Naive thymus-derived CD8-positive, alpha-beta T cell (primary cell): ENCODE measurements at places on chromosomes 13 and 19.
A peak's percentile ranks its signal among the peaks of the same experiment; 100 is the strongest.

DNA sequence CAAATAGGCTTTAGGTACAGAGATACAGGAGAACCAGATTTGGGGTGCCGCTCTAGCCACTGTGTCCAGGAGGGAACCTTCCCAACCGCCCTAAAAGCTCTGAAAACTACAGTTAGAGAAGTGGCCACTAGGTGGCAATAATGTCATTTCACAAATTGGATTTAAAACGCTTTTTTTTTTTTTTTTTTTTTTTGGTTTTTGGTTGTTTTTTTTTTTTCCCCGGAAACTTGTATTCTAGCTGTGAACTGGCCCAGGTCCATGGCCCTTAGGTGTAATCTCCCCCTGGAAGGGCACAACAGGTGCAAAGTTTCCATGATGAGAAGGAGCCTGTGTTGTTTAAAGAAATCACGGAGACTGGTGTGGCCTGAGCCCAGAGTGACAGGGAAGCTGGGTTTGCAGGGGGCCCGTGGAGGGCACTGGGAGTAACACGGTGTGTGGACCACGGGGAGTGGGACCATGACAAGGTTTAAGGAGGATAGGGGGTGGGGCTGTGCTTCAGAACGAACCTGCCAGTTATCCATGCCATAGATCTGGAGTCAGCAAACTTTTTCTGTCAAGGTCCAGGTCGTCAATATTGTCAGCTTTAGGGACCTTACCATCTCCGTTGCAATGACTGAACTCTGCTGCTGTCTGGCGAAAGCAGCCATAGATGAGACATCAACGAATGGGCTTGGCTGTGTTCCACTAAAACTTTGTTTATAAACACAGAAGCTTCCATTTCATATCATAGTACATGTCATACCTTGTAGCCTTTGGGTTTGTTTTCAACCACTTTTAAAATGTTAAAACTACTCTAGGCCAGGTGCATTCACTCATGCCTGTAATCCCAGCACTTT is 10.1 kb downstream of the OR1I1 start:
- peak; percentile 50 for DNase-seq

GRCh38 chr19:49362929-49363267 is 682 bp upstream of the TEAD2 start:
- DNase-seq = peak; percentile 43

- peak; percentile 10 for DNase-seq
Measured at GRCh38 chr19:30682999-30683536, 310.9 kb downstream of the ZNF536 start.

- DNase-seq = no peak
Measured at GRCh38 chr13:44407891-44408290, 34.3 kb downstream of the SERP2 start.

- DNase-seq = no peak
Measured at GRCh38 chr19:4709440-4710280, 14.0 kb downstream of the DPP9 start.

DNA sequence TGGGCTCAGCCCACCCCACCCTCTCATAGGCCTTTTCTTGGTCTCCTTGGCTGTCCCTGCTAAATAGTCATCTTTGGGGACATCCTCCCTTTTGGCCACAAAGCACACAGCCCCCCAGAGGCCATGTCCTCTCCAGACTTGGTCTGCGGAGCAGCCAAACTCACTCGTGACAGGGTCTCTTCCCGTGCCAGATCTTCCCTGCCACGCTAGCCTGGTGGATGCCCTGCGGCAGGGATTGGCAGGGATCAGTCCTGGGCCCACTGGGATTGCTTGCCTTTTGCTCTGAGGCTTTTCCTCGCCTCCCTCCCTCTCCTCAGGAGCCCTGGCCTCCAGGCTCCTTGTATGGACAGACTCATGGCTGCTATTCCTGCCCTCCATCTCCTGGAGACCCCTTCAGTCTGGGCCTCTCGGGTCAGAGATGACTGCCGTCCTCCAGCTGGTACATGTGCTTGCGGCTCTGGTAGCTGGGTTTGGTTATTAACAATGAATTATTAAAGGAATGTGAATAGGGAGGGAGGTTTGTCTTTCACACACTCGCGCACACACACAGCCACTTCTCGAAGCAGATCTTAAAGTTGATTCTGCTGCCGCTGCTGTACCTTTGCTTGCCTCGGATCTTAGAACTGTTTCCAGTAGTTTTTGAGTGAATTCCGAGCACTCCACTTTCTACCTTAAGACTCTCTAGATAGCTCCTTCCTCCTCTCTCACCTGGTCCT is 45.1 kb downstream of the NFIX start:
- DNase-seq = no peak

GRCh38 chr13:85799097-85799582 is at the start of gene SLITRK6:
TSS of gene SLITRK6 (minus strand) at chr13:85799419. CDS start at chr13:85796508, 2,911 bp downstream.
- no peak for DNase-seq

DNA sequence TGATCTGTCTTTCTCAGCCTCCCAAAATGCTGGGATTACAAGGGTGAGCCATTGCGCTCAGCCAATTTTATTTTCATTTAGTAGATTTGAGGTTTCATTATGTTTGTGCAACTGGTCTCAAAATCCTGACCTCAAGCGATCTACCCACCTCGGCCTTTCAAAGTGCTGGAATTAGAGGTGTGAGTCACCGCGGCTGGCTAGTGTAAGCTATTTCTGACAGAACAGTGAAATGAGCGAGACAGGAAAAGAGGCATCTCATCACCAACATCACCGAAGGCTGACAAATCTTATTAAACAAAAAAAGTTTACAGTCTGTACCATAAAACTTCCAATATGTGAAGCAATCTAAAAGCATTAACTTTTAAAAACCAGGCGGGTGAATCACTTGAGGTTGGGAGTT is 12.2 kb upstream of the ZNF888 start:
- no peak for DNase-seq

DNA sequence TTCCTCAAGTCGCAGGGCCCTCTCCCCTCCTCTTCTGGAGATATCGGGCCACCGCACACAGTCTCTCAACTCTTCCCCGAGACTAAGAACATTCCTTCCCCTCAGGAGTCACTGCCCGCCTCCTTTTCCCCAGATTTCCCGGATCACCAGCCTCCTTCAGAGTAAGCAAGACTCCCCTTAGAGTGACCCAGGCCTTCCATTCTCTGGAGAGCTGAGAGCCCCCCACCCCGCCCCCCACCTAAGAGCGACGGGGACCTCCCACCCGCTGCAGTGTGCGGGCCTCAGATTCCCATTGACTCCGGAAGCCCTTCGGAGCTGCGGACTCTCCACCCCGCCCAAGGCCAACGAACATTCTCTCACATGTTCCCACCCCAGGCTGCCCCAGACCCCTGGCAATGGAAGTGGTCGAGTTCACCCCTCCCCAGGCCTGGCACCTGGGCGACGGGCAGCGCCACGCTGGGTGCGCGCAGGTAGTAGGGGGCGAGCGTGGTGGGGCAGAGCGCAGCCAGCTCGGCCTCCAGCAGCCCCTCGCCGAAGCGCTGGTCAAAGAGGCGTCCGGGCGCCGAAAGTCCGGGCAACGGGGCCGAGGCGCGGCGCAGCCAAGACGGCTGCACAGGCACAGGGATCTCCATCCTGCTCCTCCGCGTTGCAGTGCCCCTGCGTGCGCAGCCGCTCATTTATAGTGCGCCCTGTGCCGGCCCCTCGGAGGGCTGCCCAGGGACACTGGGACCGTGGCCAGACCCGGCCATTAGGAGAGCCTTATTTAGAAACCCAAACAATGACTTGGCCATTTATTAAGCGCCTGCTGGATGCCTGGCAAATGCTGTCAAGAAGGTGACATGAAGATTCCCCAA is at the start of gene HSPB6:
Gene HSPB6 (minus strand): TSS at position 653 of the 854 bp plus-strand sequence. CDS start 21 bp downstream, at position 632.
- no peak for DNase-seq

DNA sequence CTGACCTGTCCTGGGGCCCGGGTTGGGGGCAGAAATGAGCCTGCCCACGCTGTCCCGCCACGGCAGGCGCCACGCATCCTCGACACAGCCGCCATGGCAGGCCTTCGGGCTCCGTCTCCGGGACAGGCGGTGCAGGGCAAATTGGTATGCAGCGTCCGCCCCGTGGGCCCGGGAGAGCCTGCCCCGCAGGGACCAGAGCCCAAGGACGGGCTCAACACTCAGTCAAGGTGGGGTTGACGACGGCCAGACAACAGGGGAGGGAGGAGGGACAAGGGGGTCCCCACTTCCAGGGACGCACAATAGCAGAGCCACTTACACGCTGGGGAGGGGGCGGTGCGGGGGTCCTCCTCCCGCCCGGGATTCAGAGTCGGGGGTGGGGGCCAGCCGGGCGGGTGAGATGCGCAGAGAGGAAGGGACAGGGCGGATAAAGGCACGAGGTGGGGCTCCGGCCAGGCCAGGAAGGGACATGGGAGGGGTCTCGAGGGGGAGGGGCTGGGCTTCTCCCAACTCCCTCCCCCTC is 1.2 kb downstream of the CTXN1 start:
- peak; percentile 61 for DNase-seq

DNA sequence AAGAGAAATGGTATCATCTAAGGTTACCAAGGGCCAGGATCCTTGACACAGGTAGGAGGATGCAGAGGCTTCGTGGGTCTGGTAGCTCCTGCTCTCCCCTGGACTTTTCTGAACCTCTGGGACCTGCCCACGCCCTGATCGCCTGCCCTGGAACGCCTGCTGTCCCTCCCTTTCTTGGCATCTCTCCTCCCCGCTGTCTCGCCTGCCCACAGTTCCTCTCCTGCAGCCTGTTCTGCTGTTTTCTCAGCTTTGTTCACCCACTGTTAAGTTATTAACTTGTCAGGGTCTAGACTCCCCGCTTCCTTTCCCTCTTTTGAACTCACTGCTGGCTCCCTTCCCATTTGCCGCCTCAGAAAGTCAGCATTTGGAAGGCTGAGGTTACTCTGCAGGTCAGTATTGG is 19.8 kb downstream of the SERP2 start:
- no peak for DNase-seq

- DNase-seq = no peak
Measured at GRCh38 chr13:99135591-99135990, 65.1 kb upstream of the UBAC2 start.

- no peak for DNase-seq
Measured at GRCh38 chr19:45297674-45298073, 25.0 kb downstream of the CKM start.

- peak; percentile 77 for DNase-seq
Measured at GRCh38 chr19:17496337-17496997, 15.0 kb upstream of the PGLS start.

- DNase-seq = no peak
Measured at GRCh38 chr19:48646722-48647216, 782 bp upstream of the CA11 start.

DNA sequence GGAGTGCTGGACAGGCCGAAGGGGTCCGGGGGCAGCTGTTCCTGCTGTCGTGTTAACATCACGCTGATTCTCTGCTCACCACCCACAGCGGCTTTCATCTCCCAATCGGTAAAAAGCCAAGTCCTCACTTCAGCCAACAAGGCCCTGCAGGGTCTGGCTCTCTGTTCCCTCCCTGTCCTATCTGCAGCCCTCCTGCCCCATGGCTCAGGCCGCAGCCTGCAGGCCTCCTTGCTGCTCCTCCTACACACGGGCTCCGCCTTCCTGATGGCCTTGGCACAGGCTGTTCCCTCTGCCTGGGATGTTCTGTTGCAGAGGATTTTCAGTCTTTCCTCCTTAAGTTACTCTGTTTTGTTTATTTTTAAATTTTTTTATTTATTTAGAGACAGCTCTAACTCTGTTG is 22.2 kb downstream of the FUZ start:
- DNase-seq = no peak
